ENCODE measurements at places on chromosomes 6 and 20. TPM values are rescaled to one million over a fixed set of nuclear protein-coding genes. Genes with fewer than 3 reads are reported as not detected.
A peak's percentile ranks its signal among the peaks of the same experiment; 100 is the strongest.

HLA-DRB1 gene
- total RNA-seq, result 6.7 TPM

SLC17A9 gene
- 31.1 TPM for total RNA-seq

FAM83C gene
- total RNA-seq, result not detected

LRRN4 gene
- total RNA-seq, result 0.61 TPM

C6orf141 gene
- 16.1 TPM for total RNA-seq

DNA sequence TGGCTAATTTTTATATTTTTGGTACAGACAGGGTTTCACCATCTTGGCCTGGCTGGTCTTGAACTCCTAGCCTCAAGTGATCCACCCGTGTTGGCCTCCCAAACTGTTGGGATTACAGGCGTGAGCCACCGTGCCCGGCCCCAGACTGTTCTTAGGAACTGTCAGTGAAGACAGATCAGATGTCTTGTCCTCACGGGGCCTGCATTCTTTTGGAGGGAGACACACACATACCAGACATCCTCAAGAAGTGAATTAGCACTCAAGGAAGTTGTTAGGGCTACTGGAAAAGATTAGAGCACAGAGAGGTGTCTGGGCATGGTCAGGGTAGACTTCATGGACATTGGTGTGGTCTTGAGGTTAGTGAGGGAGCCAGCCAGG is 10.3 kb upstream of the LPIN3 start:
- no peaks in the 10 kb centered on the region for H3K27me3 ChIP-seq
- no peaks in the 10 kb centered on the region for H3K4me1 ChIP-seq
- H3K27ac ChIP-seq, result no peak overlapping the region
- H3K36me3 ChIP-seq, result no peaks in the 10 kb centered on the region

DNA sequence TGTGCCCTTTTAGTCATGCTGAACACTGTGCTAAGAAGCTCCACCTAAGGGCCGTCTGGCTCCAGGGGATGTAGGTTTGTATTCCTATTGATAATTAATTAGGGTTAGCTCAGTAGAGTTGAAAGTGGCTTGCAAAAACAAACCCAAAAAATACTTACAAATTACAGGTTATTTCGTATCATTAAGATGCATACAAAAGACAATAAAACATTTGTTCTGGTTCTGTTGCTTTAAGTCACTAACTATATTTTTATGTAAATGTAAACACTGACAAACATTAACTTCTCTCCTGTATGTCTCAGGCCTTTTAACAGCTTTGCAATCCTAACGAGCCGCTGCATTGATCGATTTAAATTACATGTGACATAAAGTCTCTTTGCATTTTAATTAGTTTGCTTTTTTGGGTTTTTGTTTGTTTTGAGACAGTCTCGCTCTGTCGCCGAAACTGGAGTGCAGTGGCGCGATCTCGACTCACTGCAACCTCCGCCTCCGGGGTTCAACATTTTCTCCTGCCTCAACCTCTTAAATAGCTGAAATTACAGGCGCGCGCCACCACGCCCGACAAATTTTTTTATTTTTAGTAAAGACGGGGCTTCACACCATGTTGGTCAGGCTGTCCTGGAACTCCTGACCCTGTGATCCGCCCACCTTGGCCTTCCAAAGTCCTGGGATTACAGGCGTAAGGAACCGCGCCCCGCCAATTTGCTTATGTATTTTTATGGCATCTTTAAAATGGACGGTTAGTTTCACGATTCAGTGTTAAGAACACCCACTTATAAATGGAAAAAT is 110.9 kb downstream of the HFE start:
- H3K36me3 ChIP-seq, result no peaks in the 10 kb centered on the region
- no peaks in the 10 kb centered on the region for H3K27me3 ChIP-seq
- H3K4me3 ChIP-seq, result peak overlapping the region; percentile 90
- no peak for DNase-seq
- H3K27ac ChIP-seq, result peak overlapping the region; percentile 93

DNA sequence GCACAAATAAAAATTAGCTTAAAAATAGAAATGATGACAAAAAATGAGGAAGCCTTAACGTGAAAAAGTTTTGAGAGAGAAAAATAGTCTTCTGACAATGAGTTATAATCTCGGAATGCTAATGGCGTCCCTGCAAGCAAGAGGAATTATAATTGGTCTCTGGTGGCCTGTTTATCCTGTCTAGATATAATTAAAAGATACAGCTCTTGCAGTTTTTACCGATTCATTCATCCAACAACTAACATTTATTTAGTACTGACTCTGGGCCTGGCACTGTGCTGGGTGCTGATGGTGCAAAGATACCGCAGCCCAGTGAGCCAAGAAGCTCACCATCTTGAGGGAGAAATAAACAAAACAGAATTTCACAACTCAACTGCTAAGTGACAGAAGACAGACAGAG is 31.6 kb upstream of the ANKRD60 start:
- no peak overlapping the region for H3K4me3 ChIP-seq
- H3K4me1 ChIP-seq, result peaks cover 3% of the 10 kb centered on the region
- no peaks in the 10 kb centered on the region for H3K27me3 ChIP-seq
- no peak overlapping the region for H3K27ac ChIP-seq
- no peaks in the 10 kb centered on the region for H3K36me3 ChIP-seq
- no peak for DNase-seq

- DNase-seq, result no peak
- no peaks in the 10 kb centered on the region for H3K4me1 ChIP-seq
- no peaks in the 10 kb centered on the region for H3K27me3 ChIP-seq
- H3K4me3 ChIP-seq, result no peak overlapping the region
- no peak overlapping the region for H3K27ac ChIP-seq
- H3K36me3 ChIP-seq, result no peaks in the 10 kb centered on the region
Measured at GRCh38 chr6:110738899-110739365, 76.3 kb downstream of the CDK19 start.

- no peak overlapping the region for H3K4me3 ChIP-seq
- H3K27me3 ChIP-seq, result no peaks in the 10 kb centered on the region
- no peak for DNase-seq
- 0 out of 2 replicates have a peak, but pooled peaks cover 5% of the 10 kb centered on the region for H3K4me1 ChIP-seq
- no peaks in the 10 kb centered on the region for H3K36me3 ChIP-seq
Measured at GRCh38 chr6:8240301-8240700, 138.0 kb upstream of the EEF1E1 start.

DNA sequence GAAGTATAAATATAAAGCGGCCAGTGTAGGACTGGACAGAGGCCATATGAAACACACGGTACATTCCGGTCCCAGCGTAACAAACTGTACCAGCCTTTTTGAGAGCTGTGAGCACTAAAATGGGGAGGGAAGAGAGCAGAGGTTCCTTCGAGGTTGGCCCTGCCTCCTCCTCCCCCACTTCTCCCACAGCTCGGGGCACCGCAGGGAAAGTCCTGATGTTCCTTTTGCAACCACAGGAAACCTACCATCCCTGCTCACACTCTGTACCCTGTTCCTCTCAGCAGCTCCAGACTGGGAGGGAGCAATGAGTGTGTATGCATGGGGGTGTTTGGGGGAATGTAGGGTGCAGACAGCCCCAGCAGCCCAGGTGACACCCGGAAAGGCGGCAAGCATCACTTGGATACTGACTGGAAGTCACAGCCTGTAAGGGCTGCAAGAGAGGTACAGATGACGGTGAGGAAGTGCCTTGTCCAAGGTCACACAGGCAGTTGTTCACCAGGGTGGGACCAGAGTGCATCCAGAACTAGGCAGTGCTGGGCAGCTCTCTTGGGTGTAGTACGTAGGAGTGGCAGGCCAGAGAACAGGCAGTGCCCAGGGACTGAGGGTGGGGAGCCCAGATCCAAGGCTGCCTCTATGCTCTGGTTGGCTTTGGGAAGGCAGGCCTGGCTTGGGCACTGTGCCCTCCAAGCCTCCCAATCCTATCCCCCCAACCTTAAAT is 11.0 kb upstream of the ARMC12 start:
- H3K27ac ChIP-seq, result no peak overlapping the region
- no peak for DNase-seq
- peaks cover 7% of the 10 kb centered on the region for H3K27me3 ChIP-seq
- H3K36me3 ChIP-seq, result no peaks in the 10 kb centered on the region

GRCh38 chr6:157099912-157100593 is 223.3 kb downstream of the TMEM242 start:
- no peaks in the 10 kb centered on the region for H3K36me3 ChIP-seq
- no peaks in the 10 kb centered on the region for H3K4me1 ChIP-seq
- no peak for DNase-seq
- no peak overlapping the region for H3K4me3 ChIP-seq
- no peaks in the 10 kb centered on the region for H3K27me3 ChIP-seq

DNA sequence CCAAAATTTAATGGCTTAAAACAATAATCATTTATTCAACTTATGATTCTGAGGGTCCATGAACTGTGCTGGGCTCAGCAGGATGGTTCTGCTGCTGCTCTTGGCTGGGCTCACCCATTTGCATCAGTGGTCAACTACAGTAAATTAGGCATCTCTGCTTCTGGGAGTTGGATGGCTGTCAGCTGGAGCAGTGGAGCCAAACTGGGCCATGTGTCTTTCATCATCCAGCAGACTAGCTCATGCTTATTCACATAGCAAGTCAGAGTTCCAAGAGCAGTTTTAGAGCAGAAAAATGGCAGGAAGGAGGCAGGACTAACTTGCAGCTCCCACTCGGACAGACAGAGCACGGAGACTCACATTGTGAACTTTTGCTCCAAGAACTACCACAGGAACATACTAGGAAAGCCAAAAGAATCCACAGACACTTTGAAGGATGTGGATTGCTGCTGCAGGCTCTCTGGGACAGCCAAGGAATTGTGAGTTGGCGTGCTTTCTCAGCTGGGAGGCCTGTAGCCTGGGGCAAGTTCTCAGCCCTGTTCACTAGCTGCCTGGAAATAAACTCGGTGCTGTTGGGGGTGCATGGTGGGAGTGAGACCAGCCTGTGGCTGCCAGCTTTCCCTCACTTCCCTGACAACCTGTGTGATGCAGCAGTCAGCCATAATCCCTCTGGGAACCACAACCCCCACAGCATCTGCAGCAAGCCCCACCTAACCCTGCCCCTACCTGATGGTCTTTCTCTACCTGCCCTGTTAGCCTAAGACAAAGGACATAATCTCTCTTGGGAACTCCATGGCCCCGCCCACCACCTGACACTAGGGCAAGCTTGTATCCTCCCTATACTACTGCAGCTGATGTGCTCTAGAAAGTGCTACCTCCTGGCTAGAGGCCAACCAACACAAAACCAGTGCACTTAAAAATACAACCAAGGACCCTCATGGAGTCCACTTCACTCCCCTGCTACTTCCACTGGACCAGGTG is 129.0 kb downstream of the JPH2 start:
- no peaks in the 10 kb centered on the region for H3K27me3 ChIP-seq
- H3K27ac ChIP-seq, result no peak overlapping the region
- DNase-seq, result peak; percentile 33
- no peak overlapping the region for H3K4me3 ChIP-seq
- no peaks in the 10 kb centered on the region for H3K4me1 ChIP-seq

DNA sequence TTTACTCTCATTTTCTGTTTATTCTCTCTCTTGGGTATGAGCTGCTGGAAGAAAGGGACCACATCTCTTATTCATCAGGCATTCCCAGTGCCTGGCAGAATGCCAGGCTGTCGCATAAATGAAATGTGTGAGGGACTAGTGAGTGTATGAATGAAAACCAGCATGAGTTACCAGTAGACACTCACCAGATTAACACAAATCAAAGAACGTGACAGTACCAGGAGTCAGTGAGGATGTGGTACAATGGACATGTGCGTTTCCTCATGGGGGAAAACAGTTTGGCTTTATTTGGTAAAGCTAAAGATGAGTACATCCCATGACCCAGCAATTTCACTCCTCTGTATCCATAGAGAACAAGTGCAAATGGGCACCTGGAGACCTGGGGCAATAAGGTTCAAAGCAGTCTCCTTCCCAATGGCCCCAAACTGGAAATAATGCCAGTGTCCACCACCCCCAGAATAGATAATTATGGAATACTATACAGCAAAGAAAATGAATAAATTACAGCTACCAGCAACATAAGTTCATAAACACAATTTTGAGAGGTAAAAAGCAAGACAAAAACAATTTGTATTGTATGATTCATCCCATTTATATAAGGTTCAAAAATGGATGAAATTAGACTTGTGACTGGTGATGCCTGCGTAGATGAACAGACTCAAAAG is 93.3 kb downstream of the CDH22 start:
- no peak for DNase-seq
- no peaks in the 10 kb centered on the region for H3K4me1 ChIP-seq
- no peaks in the 10 kb centered on the region for H3K36me3 ChIP-seq
- no peaks in the 10 kb centered on the region for H3K27me3 ChIP-seq
- H3K4me3 ChIP-seq, result no peak overlapping the region

- no peak overlapping the region for H3K27ac ChIP-seq
- no peaks in the 10 kb centered on the region for H3K4me1 ChIP-seq
Measured at GRCh38 chr6:49651239-49651638, 14.6 kb upstream of the RHAG start.

Data from H1 (cell line).